Left renal cortex interstitium (tissue), 4 donors: ENCODE measurements at places on chromosomes 11 and 22. TPM values are rescaled to one million over a fixed set of nuclear protein-coding genes. Genes with fewer than 3 reads are reported as not detected.

Gene TMEM191B
- polyA plus RNA-seq, result 0.45 TPM

Gene F2
- polyA plus RNA-seq, result 0.11 TPM

Gene FGF4
- not detected for polyA plus RNA-seq

Gene DNAJC24
- 21.4 TPM for polyA plus RNA-seq

Gene JAML
- 3.2 TPM for polyA plus RNA-seq

Gene SLN
- not detected for polyA plus RNA-seq

Gene SLC6A5
- 0.11 TPM for polyA plus RNA-seq

GRCh38 chr11:68775951-68776388, 24.6 kb upstream of the TESMIN start:
- DNase-seq, result no peak

DNA sequence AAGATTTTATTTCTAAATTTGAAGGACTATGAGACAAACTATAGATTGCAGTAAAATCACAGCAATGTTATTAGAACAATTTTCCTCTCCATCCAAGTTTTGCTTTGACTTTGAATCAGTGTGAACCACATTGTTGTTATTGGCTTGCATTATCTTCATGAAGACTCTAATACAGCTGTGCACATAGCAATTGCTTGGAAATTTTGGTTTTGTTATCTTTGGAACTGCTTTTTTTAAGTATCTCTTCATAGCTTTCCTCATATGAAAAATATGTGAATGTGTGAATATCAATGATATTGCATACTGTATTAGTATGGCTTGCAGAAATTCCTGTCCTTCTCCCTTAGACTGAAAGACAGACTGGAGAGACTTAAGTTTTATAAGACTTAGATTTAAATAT, 666.6 kb downstream of the LUZP2 start:
- no peak for DNase-seq

DNA sequence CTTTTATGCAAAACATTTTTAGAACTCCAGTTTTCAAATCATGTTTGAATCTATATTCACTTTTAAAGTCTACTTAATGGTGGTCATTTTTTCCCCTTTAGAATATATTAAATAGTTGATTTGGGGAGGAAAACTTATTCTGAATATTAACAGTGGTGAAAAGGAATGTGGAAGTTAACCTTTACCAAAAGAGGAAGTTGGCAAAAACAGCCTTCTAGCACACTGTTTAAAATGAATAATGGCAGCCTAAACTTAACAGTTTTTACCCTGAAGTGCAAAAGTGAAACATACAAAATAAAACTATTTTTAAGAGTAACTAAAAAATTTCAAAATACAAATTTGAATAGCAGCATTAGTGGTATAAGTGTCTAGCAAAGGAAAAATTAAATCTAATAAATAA, 86.4 kb downstream of the GRK3 start:
- no peak for DNase-seq

GRCh38 chr11:20844630-20845029, 175.2 kb downstream of the NELL1 start:
- DNase-seq, result no peak

DNA sequence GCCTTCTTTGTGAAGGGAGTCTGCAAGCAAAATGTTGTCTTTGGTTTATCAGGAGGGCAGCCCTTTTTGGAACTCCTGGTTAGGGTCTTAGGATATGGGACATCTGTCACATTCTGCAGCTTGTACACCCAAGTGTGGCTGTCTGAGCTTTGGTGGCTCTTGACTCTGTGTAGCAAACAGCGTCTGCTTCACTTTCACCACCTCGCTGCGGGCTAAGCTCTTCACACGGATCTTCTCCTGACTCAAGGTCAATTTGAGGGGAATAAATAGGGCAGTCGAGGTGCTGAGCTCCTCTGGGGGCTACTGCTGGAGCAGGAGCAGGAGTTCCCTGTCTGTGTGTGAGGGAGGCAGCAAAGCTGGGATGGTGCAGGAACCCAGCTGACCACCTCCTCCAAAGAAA, 10.6 kb downstream of the MICAL2 start:
- no peak for DNase-seq

DNA sequence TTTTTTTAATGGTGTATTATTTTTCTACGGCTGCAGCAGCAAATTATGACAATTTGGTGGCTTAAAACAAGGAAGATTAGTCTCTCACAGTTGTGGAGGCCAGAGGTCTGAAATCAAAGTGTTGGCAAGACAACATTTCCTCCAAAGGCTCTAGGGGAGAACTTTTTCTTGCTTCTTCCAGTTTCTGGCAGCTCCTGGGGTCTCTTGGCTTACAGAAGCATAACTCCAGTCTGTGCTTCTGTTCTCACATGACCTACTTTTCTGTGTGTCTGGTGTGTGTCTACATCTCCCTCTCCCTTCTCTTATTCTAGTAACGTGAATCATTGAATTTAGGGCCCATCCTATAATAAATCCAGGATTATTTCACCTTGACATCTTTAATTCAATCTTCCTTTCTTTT, 551.9 kb upstream of the LUZP2 start:
- DNase-seq, result no peak

GRCh38 chr11:71426413-71426812, 21.8 kb downstream of the DHCR7 start:
- no peak for DNase-seq

GRCh38 chr22:45304971-45305370, 4.8 kb upstream of the FAM118A start:
- DNase-seq, result no peak

DNA sequence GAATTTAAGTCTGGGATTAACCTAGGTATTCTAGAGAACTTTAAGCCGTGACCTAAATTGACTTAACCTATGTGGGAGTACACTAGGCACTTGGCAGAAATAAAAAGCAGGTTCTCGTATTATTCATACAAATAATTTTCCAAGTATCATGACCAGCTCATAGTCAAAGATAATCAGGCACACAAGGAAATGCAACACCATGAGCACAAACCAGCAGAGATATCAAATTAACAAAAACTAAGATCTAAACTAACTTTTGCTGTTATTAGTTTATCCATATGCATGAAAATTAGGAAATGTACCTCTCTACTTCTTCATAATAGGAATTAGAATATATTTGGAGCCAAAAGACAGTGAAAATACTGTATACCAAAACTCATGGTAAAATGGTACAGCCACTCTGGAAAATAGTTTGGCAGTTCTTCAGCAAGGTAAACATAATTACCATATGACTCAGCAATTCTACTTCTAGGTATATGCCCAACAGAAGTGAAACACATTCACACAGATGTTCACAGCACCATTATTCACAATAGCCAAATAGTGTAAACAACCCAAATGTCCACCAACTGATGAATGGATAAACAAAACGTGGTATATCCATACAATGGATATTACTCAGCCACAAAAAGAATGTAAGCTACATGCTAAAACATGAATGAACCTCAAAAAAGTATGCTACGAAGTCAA, 154.1 kb downstream of the ENTHD1 start:
- no peak for DNase-seq

DNA sequence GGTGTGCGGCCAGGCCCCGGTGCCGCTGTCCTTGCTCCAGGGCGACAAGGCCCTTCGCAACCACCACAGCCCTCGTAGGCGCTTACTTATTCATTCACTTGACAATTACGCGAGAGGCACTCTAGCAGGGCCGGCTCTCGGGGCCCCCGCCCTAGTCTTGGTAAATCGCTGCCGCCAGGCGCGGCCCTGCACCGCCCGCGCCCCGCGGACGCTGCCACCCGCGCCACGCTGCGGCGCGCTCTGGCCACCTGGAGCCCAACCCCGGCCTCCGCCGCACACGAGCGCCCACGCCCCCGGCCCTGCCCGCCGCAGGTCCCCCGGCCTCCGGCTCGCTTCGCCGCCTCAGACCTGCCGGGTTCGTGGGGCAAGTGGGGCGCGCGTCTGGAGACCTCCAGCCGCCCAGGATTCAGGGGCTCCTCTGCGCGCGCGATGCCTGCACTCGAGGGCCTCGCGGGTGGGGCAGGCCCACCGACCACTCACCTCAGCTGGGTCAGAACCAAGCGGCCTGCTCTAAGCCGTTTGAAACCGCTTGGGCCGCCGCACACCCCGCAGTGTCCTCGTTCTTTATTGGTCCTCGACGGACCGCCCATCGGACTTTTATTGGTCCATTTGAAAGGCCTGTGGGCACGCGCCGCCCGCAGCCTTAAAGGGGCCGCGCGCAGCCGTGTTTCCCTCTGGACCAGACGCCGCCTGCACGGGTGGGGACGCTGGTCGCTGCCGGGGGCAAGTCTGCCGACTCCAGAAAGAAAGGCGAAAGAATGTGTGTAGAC, at the start of gene CKAP5:
CKAP5 (minus strand) TSS at position 541 of the 770 bp plus-strand sequence. CDS start 25,049 bp downstream, outside the sequence.
- peak; percentile 86 for DNase-seq

DNA sequence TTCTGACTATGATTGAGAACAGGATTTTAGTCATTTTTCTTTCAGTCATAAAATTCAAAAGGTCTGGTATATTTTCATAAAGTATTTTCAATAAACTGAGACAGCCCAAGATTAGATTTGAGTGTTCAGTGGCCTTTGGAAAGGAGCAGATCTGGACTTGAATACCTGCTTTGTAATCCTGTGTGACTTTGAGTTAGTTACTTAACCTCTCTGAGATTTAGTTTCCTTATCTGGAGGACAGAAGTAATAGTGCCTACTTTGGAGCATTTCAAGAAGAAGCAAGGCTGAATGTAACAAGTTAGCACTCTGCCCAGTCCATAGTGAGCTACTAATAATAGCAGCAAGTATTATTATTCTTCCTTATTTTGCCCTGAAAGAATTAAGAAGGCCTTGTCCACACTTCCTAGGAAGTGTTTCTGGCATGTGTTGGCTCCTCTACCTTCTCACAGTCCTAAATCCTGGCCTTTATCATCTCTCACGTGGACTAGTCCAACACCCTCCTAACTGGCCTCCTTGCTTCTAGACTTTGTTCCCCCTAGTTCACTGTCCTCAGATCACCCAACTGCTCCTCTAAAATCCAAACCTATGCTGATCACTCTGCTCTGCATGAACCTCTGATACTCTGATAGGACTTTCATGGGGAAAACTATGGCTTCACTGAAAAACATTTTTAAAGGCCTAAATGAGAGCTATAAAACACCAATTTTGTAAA, 115.8 kb downstream of the PLEKHA7 start:
- no peak for DNase-seq

DNA sequence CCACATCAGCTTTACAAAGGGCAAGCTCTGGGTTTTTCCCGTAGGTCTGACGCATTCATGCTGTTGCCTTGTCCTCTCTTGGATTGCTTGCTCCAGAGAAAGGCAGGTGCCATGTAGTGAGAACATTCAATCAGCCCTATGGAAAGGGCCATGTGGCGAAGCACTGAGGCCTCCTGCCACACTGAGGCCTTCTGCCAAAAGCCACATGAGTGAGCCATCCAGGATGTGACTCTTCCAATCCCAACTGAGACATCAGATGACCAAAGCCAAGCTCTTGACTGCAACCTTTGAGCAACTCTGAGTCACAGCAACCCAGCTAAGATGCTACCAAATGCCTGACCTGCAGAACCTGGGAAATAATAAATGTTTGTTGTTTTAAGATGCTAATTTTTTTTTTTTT, 9.0 kb upstream of the PANX3 start:
- no peak for DNase-seq

DNA sequence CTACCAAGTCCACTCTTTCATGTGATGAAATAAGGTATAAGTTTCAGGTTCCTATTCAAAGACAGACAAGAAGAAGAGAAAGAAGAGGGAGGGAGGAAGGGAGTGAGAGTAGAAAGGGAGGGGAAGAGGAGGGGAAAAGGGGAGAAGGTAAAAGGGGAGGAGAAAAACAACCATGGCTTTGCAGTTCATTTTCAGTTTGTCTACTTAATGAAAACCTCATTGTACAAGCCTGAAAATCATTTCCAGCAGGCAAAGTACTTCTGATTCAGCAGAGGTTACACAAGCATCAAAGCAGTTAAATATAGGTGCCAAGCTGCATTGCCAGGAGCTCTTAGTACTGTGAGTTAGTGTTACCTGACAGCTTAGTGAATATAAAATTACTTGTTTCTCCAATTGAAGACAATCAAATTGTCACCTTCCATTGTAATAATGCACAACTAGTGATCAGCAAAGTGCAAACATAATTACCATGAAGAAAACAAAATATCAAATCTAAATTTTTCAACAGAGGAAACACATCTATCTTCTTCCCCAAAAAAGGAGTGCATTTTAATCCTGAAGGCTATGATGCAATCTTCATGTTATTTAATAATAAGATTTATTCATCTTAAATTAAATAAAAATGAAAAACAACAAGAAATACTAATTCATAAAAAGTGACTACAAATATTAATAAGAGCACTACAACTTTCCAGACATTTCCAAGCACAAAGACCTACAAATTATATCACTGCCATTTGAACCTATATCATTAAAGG, 8.2 kb downstream of the SOX6 start:
- DNase-seq, result no peak

DNA sequence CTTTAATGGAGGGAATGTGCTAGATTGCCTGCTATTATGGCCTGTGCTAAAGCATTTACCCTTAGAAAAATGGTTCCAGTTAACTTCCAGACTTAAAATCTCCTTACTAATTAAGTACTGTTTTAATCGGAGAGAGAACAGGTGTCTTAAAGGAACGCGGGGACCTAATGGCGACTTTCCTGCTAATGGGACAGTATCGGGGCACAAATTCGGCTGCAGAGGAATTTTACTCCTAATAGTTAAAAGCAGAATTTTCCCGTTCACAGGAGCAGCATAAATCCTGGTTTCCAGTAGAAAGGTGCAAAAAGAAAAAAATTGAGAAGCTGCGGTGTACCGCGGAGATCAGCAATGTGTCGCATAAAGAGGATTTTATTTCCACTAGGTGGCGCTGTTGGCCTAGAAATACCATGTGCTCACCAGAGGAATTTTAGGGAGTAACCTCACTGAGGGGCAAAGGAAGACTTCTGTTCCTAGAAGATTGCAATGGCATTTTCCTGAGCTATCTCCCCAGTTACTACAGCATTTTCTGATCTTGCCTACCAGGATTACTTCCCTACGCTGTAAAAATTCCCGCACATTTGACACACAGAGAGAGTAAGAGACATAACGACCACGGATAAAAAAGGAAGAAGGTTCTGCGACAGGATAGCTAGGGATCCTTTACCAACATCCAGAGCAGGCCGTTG, 44.5 kb downstream of the ZNF280B start:
- DNase-seq, result peak; percentile 48

DNA sequence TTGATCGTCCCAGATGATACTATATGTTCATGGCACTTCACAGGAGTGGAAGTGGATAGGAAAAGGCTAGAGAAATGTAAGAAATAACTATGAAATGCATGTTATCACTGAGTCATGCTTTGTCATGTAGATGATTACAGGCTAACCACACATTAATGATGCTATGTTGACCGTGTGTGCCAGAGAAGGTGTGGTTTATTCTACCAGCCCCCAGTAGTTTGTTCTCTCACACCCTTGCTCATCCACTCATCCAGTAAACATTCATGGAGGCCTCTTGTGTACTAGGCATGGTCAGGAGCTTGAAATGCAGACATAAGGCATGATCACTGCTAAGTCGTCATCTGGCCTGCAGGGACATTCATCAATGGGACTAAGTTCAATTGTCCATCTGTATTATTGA, 153.0 kb upstream of the PITPNB start:
- DNase-seq, result no peak

- no peak for DNase-seq
Observed at GRCh38 chr11:64765291-64765850, 5.6 kb upstream of the PYGM start.

DNA sequence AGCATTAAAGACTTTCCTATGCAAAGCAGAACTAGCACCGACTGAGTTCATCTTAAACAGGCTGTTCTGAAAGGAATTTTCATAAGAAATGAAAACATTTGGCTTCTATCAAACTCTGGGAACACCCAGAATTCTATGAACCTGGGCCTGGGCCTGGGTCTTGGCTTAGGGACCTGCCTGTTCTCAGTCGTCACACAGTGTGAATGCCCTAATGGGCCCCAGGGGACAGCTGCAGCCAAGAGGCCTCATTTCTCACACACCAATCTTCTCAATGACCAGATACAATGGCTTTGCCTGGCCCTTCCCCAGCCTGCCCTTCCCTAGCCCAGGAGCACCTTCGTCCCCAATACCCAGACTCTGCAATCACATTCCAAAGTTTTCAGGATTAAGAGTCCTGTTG, 234.9 kb upstream of the ARHGAP20 start:
- no peak for DNase-seq
